ENCODE measurements at places on chromosomes 12 and 14. TPM values are rescaled to one million over a fixed set of nuclear protein-coding genes. Genes with fewer than 3 reads are reported as not detected.

The DACT1 gene
- total RNA-seq, result 4.3 TPM

The KCNH3 gene
- total RNA-seq, result 1.2 TPM

The MAP3K9 gene
- total RNA-seq, result 5.7 TPM

The AQP6 gene
- not detected for total RNA-seq

The FCF1 gene
- 59.4 TPM for total RNA-seq

The INHBE gene
- total RNA-seq, result not detected

The ADAMTS20 gene
- total RNA-seq, result not detected

The DCN gene
- total RNA-seq, result not detected

The FGF6 gene
- not detected for total RNA-seq

The CNTN1 gene
- total RNA-seq, result not detected

The SP7 gene
- total RNA-seq, result not detected

The NOS1 gene
- not detected for total RNA-seq

The NEUROD4 gene
- total RNA-seq, result not detected

The ALG10B gene
- total RNA-seq, result 10.5 TPM

The INSM2 gene
- total RNA-seq, result not detected

The CFAP54 gene
- 0.30 TPM for total RNA-seq

The SLC5A8 gene
- total RNA-seq, result not detected

The MIP gene
- total RNA-seq, result not detected

The KRT1 gene
- 8.1 TPM for total RNA-seq

The POTEG gene
- not detected for total RNA-seq

The RD3L gene
- total RNA-seq, result not detected

The AICDA gene
- not detected for total RNA-seq

The FAM181A gene
- not detected for total RNA-seq

The HRK gene
- not detected for total RNA-seq

The NKX2-1 gene
- not detected for total RNA-seq

The POMT2 gene
- 15.7 TPM for total RNA-seq
